H54 (cell line): ENCODE measurements at places on chromosomes 7 and 10.
A peak's percentile ranks its signal among the peaks of the same experiment; 100 is the strongest.

DNA sequence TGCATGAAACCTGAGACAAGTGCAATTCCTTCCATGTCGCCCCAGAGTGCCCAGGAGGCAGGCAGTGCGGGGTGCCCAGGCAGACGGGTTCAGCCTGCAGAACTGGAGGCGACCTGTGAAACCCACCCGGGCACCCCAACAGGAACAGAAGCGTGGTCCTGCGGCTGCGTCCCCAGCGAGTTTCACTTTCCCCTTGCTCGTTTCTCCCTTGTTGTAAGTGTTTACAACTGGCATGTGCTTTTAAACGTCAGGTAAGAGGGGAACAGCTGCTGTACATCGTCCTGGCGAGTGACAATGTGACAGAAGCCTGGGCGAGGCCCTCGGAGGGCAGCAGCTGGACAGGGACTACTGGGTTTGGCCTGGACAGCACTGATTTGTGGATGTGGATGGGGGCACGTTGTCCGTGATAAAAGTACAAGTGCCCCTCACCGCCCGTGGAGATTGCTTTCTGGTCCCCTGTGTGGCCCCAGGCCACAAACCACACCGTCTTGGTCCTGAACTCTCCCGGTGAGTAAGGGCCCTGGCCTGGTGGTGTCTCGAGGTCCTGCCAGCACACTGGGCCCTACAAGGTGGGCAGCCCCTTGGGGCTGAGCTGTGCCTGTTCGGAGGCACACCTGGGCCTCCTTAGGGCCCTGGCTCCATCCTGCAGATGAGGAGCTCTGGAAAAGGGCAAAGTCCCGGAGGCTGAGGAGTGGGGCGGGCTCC, 4.0 kb downstream of the VENTX start:
- DNase-seq: no peak

DNA sequence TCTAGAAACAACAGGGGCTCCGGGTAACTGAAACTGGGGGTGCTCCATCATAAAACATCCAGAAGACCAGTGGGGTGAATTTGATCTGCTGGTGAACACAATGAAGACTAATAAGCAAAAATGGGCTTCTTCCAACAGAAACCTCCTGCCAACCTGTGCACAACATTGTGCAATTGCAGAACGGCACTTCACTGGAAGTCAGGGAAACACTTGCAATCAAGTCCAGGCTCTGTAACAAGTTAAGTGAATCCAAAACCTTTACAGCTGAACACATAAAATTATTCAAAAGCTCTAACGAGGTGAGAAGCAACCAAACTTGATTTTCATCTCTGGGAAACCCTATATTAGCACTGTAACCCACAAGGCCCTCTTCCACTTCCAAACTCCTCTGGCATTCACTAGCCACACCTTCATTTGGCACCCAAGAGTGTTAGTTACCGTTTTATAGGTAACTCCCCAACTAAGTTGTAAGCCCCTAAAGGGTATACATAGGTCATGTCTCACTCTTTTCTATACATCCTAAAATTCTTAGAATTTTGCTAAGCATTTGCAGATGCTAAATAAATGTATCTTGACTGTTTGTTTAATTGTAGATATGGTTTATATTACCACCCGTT, 22.0 kb downstream of the IMMP2L start:
- DNase-seq: no peak

GRCh38 chr10:107619139-107619538, 454.6 kb upstream of the SORCS1 start:
- no peak for DNase-seq

GRCh38 chr10:77622889-77623291, 14.7 kb downstream of the KCNMA1 start:
- no peak for DNase-seq

DNA sequence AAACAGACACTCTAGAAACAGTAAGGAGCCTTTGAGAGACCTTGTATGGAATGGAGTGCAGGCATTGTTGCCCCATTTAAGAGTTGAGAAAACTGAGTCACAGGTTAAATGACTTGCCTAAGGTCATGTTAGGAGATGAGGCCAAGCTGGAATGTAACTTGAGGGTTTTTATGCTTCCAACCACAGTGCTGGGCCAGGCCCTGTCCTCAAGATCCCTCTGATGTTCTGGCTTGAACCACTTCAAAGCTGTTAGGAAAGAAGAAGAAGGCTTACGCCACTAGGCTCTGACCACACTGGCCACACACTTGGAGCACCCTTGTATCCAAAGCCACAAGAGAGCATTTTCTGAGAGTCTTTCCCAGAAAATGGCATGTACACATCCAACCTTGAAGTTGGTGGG, 42.7 kb downstream of the PLAU start:
- DNase-seq: no peak

- DNase-seq: no peak
Observed at GRCh38 chr10:92124020-92124419, 166.9 kb downstream of the CPEB3 start.

GRCh38 chr10:101485681-101486554, 102.1 kb downstream of the POLL start:
- no peak for DNase-seq

DNA sequence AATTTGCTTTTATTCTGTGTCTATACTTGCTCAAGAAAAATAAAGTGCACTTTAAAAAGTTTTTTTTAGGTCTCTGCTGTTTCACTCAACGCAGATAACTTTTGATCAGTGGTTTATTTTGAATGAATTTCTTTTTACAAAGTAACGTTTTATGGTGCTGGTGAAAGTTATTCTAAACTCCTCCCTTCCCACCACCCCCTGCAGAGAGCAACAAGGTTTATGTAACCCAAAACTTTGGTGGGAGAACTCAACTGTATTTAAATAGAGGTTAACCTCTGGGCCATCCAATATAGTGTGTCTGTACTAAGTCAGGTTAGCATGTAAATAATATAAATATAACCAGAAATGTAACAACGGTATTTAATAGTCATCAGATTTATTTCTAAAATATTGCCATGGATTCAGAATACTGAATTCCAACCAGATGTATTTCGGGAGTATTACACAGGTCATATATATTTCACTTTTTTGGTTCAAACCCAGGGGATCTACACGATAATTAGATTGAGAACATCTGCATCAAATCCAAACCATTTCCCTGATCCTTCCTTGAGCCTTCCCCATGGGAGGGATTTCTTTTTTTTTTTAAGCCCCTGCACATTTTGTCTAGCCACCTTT, 3.9 kb upstream of the CUX1 start:
- no peak for DNase-seq

DNA sequence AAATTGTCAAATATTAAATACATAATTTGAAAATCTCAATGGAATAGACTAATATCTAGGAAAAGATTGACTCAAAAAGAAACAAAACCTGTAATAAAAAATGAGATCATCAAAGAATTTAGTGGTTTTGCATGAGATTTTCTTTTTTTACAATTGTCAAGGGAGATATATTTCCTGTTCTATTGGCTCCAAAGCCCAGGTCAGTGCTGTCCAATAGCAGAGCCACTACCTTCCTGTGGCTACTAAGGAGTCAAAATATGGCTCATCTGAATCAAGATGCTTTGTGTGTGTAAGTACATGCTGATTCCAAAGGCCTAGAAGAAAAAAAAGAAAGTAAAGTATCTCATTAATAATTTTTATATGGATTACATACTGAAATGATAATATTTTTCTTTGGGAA, 191.9 kb downstream of the C7orf25 start:
- DNase-seq: no peak

GRCh38 chr7:54541669-54542625, at the start of gene VSTM2A:
Gene VSTM2A, plus strand, starts transcription at chr7:54542375. Its CDS starts 356 bp downstream, at chr7:54542731.
- no peak for DNase-seq

DNA sequence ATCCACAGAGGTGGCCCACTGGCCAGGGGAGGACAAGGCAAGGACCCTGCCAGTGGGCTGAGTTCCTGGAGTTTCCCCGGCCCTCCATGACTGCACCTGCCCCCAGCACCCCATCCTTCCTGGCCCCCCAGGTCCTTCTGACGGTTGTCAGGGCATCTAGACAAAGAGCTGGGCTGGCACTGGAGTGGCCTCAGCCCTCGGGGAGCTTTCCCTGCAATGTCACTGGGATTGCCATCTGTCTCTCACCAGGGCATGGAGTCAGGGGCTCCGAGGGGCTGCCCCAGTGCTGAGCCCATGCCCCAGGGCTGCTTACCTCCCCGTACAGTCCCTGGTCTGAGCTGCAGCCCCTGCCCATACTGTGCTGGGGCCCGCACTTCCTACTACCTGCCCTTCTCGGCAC, 446.5 kb upstream of the MKI67 start:
- no peak for DNase-seq

GRCh38 chr7:24701261-24702235, 55.7 kb downstream of the GSDME start:
- DNase-seq: peak; percentile 75

GRCh38 chr10:68566351-68566750, 6.2 kb downstream of the TET1 start:
- no peak for DNase-seq

GRCh38 chr10:100930368-100930767, 17.6 kb downstream of the SLF2 start:
- no peak for DNase-seq

GRCh38 chr10:35633006-35633980, 8.8 kb downstream of the FZD8 start:
- no peak for DNase-seq

GRCh38 chr7:146862415-146862814, 745.8 kb downstream of the CNTNAP2 start:
- DNase-seq: no peak

DNA sequence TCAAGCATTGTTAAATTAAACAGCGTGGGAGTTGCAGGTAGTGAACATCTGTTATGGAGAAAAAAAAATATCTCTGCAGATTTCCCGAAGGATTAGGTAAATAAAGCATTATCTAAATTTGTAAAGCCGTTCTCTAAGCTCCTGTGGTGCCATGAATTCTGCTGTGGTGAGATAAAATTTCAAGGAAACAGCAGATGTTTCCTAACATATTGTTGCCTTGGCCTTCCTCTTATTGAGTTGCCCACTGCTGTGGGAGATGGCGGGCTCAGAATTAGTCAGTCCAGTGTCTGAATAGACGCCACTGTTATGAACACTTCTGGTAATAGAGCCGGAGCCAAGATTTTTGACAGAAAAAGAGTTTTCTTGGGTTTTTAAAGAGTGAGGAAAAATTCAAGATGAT, 82.6 kb upstream of the ELMO1 start:
- no peak for DNase-seq

- no peak for DNase-seq
Observed at GRCh38 chr7:106629516-106629915, 31.4 kb downstream of the CCDC71L start.

- DNase-seq: no peak
Observed at GRCh38 chr10:42645103-42645502, 6.7 kb upstream of the ZNF33B start.

GRCh38 chr7:18570890-18571478, 75.4 kb downstream of the HDAC9 start:
- no peak for DNase-seq

DNA sequence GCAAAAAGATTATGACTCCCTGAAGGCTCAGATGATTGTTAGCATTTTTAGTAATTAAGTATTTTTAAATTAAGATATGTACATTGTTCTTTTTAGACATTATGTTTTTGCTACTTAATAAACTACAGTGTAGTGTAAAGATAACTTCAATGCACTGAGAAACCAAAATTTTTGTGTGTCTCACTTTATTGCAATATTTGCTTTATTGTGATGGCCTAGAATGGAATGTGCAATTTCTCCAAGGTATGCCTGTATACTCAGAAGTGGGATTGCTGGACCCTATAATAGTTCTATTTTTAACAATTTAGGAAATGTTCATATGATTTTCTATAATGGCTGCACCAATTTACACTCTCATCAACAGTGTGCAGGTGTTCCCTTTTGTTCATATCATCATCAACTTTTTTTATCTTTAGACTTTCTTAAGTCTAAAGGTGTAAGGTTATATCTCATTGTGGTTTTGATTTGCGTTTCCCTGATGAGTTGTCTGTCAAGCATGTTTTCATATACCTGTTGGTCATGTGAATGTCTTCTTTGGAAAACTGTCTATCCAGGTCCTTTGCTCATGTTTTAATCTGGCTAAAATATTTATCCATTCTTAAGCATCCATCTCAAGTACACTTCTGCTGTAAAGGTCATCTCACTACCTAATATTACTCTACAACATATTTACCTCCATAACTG, 1323.5 kb upstream of the LRRTM3 start:
- DNase-seq: no peak

DNA sequence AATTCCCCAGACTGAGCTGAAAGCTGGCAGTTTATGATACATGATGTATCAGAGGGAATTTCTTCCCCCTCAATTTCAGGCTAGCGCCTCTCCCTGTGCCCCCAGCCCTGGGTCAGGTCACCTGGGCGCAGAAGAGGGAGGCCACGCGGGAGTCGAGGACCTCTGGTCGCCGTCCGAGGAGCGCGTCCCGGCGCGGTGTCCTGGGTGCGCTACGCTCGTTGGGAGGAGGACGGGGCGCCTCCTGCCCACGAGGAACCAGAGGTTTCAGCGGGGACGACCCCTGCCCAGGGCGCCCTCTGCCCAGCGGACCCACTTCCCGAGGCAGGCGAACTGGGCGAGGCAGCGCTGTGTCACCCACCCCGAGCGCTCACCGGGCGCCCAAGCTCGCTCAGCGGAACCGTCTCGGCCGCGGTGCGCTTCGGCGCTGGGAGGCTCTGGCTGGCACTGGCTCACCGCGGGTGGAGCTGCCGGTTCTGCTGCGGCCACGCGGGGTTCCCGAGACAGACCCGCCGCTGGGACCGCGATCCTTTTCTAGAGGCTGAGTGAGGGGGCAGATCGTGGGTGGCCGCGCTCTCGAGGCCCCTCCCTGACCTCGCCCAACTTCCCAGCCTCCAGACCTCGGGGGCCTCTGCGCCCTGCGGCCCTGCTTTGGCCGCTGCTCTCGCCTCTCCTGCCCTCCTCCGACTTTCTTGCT, at the start of gene FAM237B:
TSS of gene FAM237B (minus strand) at position 504 of the 694 bp plus-strand sequence. CDS start 1,556 bp downstream, outside the sequence.
- no peak for DNase-seq

GRCh38 chr10:116125180-116125579, 147.8 kb downstream of the GFRA1 start:
- no peak for DNase-seq

GRCh38 chr10:618229-618989, 71.1 kb downstream of the DIP2C start:
- no peak for DNase-seq

DNA sequence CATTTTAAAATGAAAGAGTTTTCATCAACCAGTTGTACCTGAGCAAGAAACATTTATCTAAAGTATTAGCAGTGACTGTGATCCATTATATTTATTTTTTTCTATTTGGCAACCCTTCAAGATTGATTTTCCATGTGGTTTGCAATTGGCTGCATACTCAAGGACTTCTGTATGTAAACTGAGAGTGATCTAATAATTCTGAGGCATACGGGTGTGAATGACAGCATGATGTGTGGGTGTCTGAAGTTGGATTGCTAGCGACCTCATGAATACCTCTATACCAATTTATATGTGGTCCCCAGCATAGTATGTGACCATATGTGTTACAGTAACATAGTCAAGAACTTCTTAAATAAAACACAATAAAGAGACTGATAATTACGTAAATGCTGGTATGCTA, 8.2 kb upstream of the MPP7 start:
- no peak for DNase-seq

DNA sequence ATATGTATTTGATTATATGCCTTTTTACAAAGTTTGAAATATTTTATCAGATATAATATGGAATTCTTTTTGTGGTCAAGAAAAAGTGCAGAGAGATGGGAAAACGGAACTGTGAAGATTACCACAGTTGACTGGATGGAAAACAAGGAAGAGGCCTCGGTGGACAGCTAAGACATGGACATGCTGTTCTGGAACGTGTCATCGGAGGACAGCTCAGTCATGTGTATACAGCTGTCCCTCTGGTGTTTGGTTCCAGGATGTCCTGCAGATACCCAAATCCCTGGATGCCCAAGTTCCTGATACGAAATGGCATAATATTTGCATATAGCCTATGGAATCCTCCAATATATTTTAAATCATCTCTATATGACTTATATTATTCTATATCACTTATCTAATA, 49.4 kb downstream of the TRIL start:
- no peak for DNase-seq
